ENCODE measurements at places on chromosomes 11 and 22. TPM values are rescaled to one million over a fixed set of nuclear protein-coding genes. Genes with fewer than 3 reads are reported as not detected.

Gene WEE1
- 100 TPM for polyA plus RNA-seq

Gene MRGPRX3
- not detected for polyA plus RNA-seq

Gene RAD9A
- 25.7 TPM for polyA plus RNA-seq

Gene EMID1
- polyA plus RNA-seq, result 6.2 TPM

Gene OSBPL5
- polyA plus RNA-seq, result 8.9 TPM

Gene TNKS1BP1
- 62.3 TPM for polyA plus RNA-seq

Gene DDX6
- 63.5 TPM for polyA plus RNA-seq

DNA sequence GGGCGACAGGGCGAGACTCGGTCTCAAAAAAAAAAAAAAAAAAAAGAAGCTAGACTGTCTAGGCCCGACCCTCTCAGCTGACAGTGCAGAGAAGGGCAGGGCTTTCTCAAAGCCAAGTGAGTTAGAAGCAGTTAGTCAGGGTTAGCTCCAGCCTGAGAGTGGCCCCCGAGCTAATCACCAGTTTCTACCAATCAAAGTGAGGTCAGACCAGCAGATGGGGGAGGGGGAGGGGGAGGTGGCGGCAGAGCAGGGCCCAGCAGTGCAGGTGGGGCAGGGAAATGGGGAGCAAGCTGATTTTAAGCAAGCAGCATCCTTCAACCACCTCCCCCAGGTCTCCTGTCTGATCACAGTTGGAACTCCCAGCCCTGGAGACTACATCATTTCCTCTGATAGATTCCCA lies 55.3 kb upstream of the PRR5 start:
- no peak for DNase-seq

- DNase-seq, result no peak
Observed at GRCh38 chr11:96412761-96413381, 23.1 kb downstream of the JRKL start.

DNA sequence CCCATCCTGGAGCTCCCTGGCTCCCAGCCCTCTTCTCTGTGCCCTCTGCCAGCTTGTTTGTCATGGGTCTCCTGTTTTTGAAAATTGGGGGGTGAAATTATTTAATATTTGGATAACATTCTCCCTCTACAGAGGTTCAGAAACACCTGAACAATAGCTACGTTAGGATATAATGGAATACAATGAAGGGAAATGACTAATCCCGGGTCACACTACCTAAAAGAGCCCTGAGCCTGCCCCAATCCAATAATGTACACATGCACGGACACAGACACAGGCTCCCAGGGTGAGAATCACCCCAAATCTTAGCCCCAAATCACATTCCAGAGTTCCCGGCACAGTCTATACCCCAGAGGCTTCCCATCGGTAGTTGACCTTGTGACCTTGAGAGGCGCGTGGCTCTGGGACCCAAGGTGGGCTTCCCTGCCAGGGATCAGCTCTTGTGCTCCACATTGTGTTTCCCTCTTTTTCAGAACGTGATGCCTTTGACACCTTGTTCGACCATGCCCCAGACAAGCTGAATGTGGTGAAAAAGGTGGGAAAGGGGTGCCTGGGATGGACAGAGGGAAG lies 135.5 kb downstream of the PARVA start:
- DNase-seq, result no peak

DNA sequence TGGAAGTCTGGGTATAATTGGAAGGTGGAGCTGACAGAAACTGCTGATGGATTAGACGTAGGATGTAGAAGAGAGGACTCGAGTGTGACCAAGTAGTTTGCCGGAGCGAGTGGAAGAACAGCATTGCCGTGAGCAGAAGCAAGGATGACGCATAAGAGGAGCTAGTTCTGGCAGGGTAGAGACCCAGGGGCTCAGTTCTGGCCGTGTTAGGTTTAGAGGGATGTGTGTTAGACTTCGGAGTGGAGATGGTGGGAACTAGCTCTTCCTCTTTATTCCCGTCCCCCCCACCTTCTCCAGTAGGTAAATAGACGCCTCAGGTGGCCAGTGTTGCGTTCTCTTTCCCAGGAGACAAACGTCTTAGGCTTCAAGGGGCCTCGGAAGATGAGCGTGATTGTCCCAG lies 19.1 kb downstream of the TUB start:
- no peak for DNase-seq

GRCh38 chr22:17192186-17192585 lies 27.0 kb downstream of the ADA2 start:
- no peak for DNase-seq

DNA sequence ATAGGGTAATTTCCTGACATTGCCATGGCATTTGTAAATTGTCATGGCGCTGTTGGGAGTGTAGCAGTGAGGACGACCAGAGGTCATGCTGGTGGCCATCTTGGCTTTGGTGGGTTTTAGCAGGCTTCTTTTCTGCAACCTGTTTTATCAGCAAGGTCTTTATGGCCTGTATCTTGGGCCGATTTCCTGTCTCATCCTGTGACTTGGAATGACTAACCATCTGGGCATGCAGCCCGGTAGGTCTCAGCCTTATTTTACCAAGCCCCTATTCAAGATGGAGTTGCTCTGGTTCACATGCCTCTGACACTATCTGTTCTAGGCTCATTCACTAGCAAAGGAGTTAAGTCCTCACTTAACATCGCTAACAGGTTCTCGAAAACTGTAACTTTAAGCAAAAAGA lies 1374.2 kb downstream of the FAM181B start:
- DNase-seq, result no peak

DNA sequence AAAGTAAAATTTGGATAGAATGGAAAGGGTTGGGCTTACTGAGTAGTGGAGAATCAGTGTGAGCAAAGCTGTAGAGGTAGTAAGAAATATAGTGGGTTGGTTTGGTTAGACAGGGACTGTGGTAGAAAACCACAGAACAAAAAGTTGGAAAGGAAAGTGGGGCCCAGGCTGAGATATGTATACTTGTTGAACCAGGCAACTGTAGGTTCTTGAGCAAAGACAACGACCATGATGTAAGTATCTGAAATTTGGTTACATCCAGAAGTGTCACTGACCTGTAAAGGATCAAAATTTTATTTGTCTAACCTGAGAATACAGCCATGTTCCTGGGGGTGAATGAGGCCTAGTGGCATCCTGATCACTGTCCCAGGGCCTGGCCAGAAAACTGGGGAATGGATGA lies 114.1 kb downstream of the STIM1 start:
- no peak for DNase-seq

DNA sequence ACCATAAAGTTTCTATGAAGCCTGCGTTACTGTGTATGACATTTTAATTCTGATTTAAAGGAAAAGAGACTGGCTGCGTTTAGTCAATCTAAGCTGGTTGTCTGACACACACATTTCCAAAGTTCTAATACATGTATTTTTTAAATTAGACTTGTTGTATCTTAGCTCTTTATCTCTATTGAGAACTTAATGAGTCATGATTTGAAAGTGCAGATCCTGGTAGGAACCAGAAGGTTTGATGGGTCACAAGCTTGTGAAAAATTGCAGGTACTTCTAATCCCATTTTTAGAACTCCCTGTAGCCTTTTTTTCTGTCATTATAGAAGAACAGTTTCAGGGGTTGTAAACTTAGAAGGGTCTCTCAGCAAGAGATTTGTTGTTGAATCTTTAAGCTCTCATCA lies 210.3 kb downstream of the DDX10 start:
- DNase-seq, result no peak

DNA sequence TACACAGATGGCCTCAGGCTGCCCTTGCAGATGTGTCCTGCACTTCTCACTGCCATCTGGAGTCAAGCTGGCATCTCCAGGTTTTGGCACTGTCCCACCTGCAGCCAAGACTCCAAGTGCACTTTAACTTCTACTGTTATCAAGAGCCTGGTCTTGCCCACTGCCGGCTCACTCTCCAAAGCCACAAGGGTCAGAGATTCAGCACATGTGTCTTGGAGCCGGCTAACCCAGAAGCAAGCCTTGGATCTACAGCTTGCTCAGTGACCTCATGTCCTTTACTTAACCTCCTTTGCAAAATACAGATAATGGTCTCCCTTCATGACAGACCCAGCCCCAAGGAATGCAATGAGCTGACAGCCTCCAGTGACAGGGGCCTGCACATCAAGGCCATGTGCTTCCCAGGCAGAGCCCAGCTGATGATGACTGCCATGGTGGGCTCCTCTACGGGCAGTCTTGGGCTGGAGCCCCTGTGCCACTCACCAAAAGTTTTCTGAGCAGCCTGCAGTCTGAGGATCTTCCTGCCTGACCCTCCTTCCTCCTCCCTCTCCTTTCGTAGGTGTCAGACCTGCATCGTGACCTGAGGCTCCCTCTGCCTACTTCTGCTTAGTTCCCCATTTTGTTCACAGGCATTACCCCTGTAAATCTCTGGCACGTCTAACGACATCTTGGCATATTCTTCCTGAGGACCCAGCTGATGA lies 9.0 kb downstream of the TP53AIP1 start:
- DNase-seq, result no peak

GRCh38 chr11:102269927-102270326 lies 47.4 kb upstream of the BIRC3 start:
- no peak for DNase-seq

GRCh38 chr11:58784995-58785394 lies 53.3 kb upstream of the GLYAT start:
- no peak for DNase-seq

DNA sequence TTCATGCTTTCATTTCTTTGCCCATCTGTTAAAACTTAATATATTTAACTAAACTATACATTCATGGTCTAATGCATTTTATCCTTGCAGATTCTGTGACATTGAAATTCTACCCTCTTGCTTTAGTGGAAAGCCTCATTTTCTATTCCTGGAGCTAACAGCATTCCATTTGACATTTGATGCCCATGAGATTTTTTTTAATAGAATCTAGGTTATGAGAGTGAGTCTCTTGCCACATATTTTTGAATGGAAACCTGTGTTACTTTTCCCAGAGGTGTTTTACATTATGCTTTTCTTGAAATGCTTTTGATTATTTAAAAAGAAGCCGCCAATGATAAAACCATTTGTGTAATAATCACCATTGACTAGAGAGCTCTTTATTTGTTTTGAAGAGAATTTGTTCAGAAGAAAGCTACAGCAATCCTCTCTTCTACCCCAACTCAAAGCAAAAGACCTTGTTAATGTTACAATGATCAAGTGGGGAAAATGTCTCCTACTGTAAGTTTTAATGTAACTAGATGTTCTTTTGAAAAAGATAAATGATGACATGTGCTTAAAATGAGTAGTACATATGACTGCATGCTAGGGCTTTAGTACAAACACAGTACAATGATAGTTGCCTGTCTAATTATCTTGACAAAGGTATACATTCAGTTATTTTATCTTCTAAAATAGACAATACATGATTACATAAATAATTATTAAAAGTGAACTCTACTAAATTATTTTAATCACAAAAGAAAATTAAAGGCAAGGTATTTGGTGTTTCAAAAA lies 67.3 kb downstream of the GAS2 start:
- no peak for DNase-seq

GRCh38 chr22:30232716-30233218 lies 13.8 kb downstream of the LIF start:
- DNase-seq, result no peak

DNA sequence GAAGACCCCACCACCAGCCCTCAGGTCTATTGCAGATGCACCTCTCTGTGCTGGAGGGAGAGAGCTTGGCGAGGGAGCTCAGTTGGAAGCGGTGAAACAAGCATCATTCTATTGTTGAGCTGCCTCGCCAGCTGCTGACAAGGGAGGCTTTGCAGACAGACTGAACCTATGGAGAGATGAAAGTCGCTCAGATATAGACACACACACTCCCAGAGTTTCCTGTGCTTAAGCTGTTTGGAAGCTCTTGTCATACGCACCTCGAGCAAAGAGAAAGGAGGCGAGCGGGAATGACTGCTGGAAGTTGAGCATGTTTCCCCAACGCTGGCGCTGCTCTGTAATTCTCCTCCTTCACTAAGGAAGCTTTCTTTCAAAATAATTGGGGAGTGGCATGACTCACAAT lies 126.1 kb downstream of the TRIM29 start:
- DNase-seq, result no peak

DNA sequence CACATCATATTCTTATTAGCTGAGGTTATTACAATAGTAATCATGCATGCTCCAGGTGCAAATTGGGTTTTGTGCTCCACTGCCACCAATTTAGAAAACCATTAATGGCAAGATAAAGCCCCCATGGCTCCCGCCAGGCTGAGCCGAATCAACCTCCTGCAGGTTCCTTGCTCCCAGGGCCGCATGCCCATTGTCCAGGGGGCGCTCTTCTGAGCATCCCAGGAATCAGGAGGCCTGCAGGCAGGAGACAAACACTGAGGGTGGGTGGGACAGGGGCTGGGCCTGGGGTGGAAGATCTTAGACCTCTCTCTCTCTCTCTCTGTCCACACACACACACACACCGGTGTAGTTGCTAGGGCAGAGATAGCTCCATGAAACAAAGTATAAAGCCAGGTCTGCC lies 57.4 kb downstream of the BUD13 start:
- DNase-seq, result no peak

GRCh38 chr22:27651486-27651885 lies 150.1 kb downstream of the MN1 start:
- DNase-seq, result peak; percentile 44

GRCh38 chr22:36907253-36908195 lies 5.9 kb upstream of the CSF2RB start:
- no peak for DNase-seq

DNA sequence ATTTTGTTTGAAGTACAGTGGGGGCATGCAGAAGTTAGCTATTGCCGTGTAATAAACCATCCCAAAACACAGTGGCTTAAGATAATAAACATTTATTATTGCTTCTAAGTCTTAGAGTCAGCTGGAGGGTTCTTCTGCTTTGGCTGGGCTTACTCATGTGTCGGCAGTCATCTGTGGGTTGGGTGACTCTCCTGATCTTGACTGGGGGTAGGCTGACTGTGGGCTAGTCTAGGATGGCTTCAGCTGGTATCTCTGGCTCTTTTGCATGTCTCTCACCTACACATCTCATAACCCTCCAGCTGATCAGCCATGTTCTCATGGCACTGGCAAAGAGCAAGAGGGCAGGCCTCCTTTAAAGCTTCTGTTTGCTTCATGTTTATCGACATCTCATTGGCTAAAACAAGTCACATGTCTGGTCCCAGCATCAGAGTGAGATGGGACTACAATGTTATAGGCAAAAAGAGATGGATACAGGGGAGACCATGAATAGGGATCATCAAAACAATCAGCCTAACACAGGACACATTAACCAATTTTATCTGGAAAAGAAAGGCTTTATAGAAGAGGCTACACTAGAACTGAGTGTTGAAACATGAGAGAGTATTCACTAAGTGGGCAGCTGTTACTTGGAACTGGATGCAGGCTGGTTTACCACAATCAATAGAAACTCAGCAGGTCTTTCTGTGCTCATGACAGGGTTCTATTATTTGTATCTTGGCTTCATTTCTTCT lies 5.1 kb downstream of the LRRC51 start:
- no peak for DNase-seq

DNA sequence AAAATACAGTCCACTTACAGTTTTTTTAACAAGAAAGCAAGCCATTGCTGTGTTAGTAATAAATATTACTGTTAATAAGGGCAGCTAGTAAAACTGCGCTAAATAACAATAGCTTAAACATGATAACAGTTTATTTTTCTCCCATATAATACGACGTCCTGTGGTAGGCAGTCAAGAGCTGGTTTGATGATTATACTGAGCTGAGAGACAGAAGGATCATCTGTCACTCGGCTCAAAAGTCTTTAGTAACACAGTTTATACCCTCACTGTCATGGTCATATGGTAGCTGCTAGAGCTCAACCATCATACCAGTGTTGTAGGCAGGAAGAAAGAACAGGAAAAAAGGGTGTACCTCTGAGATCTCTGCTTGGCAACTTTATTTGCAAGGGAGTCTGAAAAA lies 29.1 kb upstream of the ANGPTL5 start:
- DNase-seq, result no peak

- DNase-seq, result no peak
Observed at GRCh38 chr11:86013713-86014112, 55.2 kb downstream of the PICALM start.

GRCh38 chr22:26398741-26399153 lies 30.3 kb upstream of the ASPHD2 start:
- DNase-seq, result peak; percentile 85

Data from testis (tissue), 5 donors.